ENCODE measurements at places on chromosomes 3 and 15.

DNA sequence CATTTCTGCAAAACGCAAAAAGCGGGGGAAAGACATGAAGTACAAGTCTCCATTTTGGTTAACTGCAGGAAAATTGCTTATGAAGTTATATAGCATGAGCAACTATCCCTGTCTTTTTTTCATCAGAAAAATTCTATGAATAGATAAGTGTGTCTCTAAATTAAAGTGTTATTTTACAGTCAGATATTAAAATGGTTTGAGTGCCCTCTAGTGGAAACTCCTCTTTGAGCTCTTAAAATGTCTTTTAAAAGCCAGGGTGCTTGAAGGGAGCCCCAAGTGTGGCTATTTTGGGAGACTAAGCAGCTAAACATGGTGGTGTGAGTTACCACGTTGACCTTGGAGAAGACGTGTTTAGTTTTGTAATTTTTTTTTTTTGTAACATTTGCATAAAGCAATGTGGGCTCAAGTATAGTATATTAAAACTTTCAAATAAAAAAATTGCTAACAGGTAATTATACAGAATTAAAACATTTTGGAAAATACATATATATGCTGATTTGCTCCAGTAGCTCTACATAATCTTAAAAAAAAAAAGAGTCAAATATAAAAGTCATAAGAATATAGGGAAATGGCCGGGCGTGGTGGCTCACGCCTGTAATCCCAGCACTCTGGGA lies 77.2 kb downstream of the PPP2R3A start:
- DNase-seq = peak; percentile 6

DNA sequence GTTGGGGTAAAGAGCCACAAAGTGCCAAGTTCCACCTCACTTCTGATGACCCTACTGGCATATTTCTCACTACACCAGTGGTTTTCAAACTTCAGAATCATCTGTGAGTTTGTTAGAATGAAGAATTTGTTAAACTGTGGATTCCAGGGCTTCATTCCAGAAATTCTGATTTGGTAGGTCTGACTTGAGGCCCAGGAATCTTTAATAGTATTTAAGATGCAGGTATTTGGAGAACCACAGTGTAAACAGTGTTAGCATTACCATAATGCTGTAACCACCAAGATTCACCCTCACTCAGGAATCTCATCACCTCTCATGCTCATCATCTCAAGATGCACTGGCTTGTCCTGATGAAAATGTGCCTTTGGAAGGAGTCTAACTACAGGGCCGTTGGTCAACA lies 6.0 kb downstream of the KCNMB3 start:
- no peak for DNase-seq

DNA sequence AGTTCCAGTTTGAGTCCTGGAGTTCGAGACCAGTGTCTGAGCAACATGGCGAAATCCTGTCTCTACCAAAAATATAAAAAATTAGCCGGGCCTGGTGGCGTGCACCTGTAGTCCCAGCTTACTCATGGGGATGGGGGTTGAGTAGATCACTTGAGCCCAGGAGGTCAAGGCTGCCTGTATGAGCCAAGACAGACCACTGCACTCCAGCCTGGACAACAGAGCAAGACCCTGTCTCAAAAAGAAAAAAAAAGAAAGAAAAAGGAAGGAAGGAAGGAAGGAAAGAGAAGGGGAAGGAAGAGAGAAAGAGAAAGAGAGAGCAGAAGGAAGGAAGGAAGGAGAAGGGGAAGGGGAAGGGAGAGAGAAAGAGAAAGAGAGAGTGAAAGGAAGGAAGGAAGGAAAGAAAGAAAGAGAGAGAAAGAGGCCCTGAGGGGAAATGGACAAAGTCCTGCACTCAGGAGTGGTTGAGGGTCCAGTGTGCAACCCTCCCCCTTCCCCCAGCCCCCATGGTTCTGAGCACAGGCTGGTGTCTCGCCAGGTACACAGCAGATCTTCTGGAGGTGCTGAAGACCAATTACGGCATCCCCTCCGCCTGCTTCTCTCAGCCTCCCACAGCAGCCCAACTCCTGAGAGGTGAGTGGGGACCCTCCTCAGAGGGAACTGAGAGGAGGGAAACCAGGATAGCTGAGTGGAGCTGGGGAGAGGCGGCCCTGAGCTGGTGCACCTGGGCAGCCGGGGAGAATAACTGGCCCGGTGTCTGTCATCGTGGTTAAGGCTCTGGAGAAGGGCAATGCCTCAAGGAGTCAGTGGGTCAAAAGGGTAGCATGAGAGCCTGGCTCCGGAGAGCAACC lies 1.2 kb downstream of the SLC51A start:
- no peak for DNase-seq

DNA sequence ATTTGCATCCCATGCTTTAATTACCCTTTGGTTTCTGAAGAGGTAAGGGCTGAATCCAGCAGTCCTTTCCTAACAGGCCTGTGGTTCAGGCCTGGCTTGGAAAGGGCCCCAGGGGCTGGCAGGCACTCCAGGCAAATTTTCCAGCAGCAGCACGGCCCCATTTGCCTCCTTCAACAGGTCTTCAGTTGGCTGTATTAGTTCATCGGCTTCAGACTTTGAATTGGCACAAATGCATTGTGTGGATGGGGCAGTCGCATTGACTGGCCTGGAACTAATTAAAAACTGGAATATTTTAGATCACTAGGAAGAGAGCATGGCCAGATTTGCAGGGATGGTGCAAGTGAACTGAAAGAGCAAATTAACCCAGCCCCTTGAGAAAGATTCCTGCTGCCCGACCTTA lies 207.8 kb upstream of the MCTP2 start:
- DNase-seq = no peak

DNA sequence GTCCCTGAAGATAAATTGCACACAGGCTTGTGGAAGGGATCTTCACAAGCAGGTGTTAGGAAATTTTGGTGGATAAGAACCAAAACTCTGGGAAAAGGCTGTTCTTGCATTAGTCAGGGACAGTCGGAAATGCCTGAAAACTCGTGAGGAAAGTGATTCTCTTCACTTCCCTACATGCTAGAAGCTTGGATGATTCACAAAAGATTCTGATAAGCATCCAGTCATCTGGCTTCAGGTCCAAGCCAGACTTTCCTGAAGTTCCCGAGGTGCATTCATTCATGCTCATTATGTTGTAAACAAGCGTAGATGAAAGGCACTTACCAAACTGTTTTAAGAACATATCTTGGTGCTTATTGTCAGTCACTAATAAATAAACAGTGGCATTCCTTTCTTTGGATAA lies 1028.7 kb downstream of the NTRK3 start:
- no peak for DNase-seq

GRCh38 chr3:53089511-53089910 lies 40.7 kb downstream of the RFT1 start:
- DNase-seq = no peak

GRCh38 chr15:29978411-29979382 lies 104.1 kb upstream of the GOLGA8J start:
- DNase-seq = no peak

DNA sequence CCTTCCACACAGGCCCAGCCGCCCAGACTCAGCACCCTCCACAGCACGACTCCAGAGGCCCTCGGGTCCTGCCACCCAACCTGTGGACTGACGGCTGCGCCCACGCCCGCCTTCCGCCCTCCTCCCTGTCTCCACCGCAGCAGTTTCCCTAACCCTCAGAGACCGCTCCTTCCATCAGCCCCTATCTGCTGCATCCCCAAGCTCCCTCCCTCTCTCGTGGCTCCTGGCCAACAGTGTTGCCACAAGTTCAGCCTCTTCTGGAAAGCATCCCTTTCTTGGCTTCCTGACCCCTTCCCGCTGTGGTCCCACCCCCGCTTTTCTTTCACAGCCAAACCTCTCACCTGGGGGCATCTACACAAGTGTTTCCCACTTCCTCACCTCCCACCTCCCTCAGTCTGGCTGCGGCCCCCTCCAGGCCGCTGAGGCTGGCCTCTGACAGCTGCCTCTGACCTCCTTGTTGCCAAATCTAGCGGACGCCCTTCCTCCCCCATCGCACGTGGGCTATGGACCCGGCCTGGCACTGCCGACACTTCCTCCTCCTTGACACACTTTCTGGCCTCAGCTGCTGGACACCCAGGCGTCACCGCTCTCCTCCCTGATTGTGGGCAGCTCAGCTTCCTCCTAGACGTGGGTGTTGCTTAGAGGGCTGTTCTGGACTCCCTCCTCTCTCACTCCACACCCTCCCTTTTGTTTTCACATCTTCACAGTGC lies 168.8 kb upstream of the TLE3 start:
- no peak for DNase-seq

DNA sequence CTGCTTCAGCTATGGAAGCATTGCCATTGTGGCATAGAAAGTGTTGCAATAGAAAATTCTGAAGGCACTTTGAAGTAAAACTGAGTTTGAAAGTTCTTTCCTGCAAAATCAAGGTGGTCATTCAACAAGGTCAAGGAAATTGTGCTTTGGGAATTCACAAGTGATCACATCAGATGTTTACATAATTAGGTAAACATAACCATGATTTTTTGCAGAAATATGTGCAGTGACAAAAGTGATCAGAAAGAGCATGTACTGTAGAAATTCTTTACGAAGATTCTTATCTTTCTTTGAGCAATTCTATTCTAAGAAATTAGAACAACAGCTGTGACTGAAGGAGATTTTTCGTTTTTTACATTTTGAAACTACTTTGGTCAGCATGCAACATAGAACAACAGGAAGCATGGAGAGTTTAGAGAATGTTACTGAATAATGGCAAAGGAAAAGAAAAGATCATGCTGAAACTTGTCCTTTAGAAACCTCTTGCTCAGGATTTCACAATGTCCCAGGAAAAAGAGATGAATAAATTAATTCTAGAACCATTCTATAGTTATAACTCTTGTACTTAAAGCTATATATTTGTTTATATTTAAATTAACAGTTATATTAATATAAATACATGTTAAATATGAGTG lies 643.4 kb upstream of the ARPP21 start:
- no peak for DNase-seq

DNA sequence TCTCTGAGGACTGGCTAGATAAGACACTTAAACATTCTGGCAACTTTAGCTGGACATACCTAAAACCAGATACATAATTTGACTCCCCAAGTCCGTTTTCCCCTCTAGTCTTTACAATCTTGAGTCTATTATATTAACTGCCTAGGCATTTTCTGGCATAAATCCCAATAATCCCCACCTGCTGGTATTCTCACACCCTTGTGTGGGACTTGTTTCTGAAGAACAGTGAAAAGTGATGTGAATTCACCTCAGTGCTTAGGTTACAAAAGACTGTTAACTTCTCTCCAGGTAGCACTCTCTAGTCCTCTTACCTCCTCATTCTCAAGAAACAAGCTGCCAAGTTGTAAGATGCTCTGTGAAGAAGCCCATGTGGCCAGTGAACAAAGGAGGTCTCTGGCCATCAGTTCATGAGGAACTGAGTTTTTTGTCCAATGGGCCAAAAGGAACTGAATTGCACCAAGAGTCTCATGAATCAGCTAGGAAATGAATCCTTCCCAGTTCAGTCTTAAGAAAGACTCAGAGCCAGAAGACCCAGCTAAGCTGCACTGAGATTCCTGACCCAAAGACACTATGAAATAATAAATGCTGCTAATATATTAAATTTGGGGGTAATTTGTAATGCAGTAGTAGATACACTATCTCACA lies 4.1 kb downstream of the OSBPL11 start:
- no peak for DNase-seq

- DNase-seq = no peak
Observed at GRCh38 chr15:83582381-83582780, 71.5 kb upstream of the ADAMTSL3 start.

GRCh38 chr15:83498801-83499200 lies 51.7 kb downstream of the SH3GL3 start:
- DNase-seq = no peak

- no peak for DNase-seq
Observed at GRCh38 chr15:69522361-69522760, 69.7 kb downstream of the RPLP1 start.

DNA sequence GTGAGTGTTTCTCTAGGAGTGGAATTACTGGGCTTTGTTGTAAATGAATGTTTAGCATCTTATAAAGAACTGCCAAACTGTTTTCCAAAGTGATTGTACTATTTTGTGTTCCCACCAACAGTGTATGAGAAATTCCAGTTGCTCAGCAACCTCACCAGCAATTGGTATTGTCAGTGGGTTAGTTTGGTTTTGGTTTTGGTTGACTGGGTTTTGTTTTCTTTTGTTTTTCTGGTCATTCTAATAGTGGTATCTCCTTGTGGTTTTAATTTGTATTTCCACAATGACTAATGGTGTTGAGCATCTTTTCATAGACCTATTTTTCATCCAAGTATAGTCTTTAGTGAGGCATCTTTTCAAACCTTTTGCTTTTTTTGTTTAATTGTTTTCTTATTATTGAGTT lies 27.1 kb downstream of the FILIP1L start:
- DNase-seq = no peak

DNA sequence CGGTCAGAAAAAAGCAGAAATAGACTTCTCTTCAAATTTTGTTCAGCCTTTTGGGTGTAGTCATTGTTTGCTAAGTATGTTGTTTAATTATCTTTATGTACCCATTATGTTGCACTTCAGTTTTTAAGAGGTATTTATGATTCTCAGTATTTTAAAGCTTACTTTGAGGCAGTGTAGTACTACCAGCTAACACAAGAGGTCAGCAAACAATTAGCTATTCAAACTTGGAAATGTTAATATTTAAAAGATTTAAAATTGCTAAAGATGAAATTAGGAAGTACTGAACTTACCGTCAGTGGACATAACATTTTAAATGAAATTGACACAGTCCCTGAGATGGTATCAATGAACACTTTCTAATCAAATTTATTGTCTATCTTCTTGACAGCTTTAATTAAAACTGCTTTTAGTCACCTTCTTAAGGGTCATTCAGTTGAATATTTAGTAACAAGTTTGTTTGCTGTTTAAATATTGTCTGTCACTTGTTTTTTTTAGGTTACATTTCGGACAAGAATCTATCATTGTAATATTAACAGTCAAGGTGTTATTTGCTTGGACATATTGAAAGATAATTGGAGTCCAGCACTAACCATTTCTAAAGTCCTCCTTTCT lies 28.1 kb downstream of the NKIRAS1 start:
- DNase-seq = peak; percentile 19

DNA sequence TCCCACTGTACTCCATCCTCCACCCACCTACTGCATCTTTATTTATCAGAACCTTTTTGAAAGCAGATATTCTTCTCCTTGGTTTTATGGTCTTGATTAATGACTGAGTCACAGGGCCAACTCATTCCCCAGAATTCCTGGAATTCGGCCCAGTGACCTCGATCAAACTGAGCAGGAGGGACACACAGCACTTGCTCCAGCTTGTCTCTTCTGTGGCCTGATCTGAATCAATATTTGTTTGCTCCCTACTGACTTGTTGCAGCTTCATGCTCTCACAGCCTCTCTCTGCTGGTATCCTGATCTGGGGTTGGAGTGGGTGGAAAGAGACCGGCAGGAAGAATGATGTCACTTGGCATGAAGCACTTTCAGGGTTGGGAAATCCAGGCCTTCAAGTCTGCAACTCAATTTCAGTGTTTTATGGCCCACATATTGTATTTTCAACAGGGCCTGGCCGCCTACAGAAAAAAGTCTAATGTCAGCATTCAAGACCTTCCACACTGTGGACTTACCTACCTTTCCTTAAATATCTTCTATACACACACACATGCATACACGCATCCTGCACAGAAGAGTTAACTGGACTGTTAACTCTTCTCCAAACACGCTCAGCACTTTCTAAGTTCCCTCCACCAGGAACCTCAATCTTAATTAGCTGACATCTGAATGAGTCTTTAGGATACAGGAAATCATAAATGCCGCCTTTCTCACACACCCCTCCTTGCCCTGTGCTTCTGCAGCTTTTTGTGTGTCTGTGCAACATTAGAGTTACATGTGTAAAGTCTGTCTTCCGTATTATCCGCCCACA lies 4.6 kb downstream of the ANXA2 start:
- no peak for DNase-seq

Data from central memory CD4-positive, alpha-beta T cell (primary cell).